Effector CD8-positive, alpha-beta T cell (primary cell): ENCODE measurements at places on chromosomes 1 and 21.

- DNase-seq = no peak
Measured at GRCh38 chr21:32315511-32316281, 17.0 kb downstream of the MRAP start.

DNA sequence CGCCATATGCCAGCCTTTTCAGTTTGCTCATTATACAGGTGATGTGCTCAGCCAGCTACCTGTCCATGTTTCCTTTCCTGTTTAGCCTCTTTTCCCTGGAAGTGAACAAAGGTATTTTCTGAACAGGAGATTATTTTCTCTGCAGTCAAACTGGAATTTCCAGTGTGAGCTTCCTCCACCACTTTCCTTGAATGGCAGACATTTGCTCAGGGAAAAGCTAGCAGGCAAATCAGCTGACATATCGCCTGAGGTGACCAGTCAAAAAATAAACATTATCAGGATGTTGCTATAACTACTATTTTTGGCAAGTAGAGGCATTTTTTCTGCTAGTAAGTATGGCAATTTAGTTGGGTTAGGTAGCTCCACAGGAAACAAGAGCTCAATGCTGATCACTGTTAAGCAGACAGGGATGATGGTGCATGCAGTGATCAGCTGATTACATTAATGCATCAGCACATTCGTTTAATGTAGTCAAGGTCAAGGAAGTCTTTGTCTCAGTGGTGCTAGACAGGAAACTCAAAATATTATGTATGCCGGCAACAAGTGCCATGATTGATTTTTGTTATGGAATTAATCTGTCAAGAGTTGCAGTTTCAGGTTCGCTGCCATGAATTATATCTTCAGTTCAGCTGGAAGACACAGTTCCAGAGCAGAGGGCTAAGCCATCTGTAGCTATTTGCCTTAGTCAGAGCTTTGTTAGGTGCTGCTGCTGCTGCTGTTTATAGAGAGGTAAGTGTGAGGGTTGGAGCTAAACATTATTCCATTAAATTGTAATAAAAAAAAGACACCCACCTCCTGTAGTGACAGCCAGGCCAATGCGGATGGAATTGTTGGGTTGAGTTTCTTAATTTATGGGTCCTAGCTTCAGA is 179.7 kb upstream of the ST6GALNAC5 start:
- no peak for DNase-seq

DNA sequence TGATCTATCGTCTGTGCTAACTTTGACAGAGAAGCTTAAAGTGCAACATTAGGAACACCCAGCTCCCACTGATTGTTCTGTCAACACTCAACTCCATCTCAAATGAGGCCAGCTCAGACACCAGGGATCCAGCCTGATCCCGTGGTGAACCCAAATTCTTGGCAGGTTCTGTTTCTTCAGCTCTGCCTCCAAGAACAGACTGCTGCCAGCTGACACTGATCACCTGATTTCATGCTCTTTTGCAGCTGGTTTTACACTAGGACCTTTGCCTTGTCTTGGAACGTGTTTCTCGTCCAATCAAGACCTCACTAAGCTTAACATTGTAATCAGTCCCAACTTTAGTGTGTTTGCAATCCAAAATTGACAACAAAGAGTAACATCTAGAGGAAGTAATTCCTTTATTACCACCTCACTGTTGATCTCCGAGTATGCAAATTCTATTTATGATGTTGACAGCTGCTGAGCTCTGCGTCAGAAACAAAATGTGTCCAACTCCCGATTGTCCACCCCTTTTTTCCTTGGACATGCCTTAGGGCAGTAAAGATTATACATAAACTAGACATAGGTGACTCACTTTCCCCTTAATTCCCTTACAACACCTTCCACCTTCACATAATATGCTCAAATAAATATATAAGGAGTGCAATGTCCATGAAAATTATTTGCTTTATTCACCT is 1.6 kb upstream of the HYI start:
- DNase-seq = no peak

GRCh38 chr1:90712153-90712856 is 4.8 kb downstream of the BARHL2 start:
- DNase-seq = no peak

DNA sequence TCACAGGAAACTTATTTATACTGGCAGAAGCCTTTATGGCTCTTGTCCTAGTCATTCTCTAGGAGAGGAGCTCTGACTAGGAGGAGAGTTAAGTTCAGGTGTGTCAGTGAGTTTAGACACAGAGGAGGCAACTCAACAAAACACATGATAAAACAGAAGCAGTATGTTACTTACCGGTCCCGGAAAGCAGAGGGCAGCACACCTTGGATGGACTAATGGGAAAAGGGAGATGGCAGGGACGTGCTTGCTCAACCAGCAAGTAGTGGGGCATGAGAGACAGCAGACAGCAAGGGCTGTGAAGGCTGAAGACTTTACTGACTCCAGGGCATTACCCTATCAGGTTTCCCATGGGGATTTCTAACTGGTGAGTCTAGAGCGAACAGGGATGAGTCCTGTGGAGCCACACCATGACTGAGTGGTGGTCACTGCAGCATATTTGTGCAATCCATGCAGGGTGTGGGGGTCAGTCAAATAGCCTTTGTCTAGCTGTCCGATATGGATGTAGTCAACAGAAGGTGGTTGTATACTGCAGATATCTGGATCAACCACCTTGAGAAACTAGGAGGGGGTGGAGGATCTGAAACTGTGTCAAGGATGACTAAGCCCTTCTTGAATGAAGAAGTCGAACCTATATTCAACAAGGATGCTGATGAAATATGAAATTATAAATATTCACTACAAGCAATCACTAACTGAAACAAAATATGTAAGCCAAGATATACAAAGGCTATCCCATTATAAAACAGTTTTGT is 596.3 kb upstream of the CHRM3 start:
- no peak for DNase-seq
